ENCODE measurements at places on chromosomes 4 and X.

- DNase-seq = no peak
These were observed 403 bp upstream of the LGI2 start for GRCh38 chr4:25031077-25031621.

DNA sequence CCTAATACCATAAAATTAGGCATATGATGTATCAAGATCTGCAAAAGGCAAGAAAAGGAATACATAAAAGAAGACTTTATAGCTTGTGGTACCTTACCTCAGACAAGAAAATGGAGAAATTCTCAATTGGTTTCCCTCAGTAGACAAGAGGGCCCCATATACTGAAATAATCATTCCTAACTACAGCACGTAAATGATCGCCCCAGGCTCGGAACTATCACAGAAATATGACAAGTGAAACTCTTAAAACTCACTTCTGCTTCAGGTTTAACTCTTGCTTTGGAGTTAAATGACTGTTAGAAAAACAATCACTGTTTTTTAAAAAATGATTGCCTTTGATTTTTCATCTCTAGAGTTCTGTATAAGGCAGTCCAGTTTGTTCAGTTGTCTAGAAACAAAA, 38.6 kb upstream of the NAP1L5 start:
- DNase-seq = no peak

DNA sequence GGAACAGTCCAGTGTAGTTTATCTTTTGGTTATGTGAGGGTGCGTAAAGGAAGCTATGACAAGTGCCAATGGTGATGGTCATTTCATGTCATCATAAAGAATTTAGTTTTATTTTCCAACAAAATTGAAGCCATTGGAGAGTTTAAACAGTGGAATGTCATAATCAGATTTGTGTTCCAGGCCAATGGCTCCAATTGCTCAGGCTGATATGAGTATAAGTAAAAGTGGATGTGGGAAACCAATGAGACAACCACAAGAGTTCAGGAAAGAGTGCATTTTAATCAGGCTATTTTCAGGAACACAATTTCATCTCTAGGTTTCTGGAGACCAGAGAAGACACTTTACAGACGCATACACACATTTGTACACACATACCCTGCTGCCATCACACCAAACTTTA, 20.7 kb downstream of the SPANXC start:
- no peak for DNase-seq

GRCh38 chrX:1558761-1559468, 21.9 kb upstream of the P2RY8 start:
- DNase-seq = no peak

- no peak for DNase-seq
These were observed 4.6 kb downstream of the SHROOM2 start for GRCh38 chrX:9790866-9791265.

DNA sequence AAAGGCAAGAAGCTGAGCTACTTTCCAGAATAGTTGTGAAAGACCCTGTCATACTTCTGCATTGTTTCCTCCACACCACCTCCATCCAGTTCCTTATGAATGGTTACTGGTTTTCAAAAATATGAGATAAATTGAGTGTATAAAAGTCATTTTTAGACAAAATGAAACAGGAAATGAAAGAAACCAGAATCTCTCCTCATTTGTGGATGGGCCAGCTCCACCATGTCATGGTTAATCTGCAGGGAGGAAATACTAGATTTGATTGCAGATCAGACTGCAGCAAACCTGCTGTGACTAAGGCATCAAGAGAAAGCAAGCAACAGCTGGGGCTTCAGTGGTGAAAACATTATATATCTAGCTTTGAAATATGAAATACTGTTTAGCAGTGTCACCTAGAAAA, 23.8 kb downstream of the F9 start:
- DNase-seq = no peak

- no peak for DNase-seq
These were observed 596.7 kb downstream of the FAT4 start for GRCh38 chr4:125911481-125911880.

- DNase-seq = no peak
These were observed 23.4 kb downstream of the DHX15 start for GRCh38 chr4:24560868-24561368.

GRCh38 chr4:926538-926937, 5.6 kb downstream of the GAK start:
- DNase-seq = no peak

DNA sequence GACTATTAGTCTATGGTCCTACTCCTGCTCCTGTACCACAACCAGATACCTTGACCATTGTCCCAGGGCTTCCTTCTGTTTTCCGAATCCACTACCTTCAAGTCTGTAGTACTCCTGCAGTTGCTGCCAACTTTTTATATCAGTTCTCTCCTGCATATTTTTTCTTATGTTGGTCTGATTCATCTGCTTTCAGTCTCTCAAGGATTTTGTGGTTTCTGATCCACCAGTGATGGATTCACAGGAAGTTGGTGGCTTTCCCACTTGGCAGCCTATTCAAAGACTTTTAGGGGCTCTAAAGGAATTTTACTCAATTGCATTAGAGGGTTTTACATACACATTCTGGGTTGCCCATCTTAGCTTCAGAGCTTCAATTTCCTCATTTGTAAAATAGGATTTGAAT, 23.6 kb downstream of the KIF4A start:
- no peak for DNase-seq

DNA sequence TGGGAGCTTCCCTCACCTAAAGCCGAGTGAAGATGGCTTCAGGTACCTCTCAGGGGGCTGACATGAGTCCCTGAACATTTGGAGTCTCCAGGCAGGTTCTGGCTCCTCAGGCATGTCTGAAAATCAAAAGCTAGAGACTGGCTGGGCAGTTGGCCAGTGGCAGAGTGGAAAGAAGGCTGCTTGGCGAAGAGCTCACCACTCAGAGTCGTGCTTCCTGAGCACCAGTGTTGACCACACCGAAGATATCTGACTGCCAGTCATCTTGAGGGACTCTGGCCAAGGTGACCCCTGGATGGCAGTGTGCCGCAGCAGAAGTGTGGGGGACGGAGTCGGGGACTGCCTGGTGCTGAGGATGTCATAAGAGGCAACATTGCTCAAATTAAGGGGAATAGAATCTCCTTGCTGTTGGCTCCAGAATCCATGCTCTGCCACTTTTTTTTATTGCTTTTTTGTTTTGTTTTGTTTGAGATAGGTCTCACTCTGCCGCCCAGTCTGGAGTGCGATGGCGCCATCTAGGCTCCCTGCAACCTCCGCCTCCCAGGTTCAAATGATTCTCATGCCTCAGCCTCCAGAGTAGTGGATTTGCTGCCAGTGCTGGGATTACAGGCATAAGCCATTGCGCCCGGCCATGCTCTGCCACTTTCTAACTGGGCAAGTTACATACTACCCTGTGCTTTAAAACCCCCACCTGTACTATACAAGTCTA, 172.5 kb upstream of the GATB start:
- no peak for DNase-seq

DNA sequence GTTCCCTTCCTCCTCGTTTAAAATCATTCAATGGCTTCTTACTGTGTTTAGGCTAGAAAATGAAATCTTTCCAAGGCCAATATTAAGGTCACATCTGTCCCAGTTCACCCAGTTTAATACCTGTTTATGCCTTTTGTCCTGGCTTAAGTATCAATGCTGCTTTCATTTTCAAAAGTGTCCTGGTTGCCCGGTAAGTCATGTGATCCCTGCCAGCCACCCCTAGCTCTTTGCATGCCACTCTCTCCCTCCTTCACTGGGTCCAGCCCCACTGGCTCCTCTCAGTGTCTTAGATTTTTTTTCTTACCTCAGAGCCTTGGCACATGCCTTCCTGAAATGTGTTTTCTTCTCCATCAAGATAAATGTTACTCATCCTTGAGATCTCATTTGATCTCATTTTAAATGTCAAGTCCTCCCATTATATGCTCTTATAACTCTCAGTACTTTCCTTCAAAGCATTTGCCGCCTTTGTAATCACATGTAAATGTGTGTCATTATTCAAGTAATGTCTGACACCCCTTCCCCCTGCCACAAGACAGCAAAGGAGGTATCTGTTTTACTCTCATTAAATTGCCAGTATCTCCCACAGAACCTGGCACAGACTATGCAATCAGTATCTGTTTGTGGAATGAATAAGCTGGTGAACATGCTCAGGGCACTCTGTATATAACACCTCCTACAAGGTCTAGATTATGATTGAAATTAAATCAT, 472.5 kb upstream of the RPS6KA3 start:
- DNase-seq = no peak

DNA sequence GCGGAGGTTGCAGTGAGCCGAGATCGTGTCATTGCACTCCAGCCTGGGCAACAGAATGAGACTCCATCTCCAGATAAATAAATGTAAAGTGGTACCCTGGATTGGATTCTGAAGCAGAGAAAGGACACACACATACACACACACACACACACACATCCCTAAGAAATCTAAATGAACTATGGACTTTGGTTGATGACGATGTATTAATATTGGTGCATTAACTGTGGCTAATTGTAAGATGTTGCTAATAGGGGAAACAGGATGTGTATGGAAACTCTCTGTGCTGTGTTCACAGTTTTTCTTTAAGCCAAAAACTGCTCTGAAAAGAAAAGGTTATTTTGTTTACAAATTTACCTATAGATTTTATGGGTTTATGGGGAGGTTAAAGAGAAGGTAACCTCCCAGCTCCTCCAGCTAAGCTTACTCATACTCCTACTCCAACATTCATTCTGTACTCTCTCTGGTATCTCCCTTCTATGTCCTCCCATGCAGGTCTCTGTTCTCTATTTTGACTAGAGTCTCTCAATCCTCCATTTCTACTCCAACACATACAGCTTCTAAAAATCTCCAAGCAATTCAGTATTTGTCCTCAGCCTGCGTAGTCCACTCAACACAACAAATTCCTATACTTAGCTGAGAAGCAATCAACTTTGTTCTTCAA, 46.5 kb upstream of the RELL1 start:
- DNase-seq = no peak

- DNase-seq = no peak
These were observed 167.8 kb downstream of the AFAP1 start for GRCh38 chr4:7771541-7772507.

DNA sequence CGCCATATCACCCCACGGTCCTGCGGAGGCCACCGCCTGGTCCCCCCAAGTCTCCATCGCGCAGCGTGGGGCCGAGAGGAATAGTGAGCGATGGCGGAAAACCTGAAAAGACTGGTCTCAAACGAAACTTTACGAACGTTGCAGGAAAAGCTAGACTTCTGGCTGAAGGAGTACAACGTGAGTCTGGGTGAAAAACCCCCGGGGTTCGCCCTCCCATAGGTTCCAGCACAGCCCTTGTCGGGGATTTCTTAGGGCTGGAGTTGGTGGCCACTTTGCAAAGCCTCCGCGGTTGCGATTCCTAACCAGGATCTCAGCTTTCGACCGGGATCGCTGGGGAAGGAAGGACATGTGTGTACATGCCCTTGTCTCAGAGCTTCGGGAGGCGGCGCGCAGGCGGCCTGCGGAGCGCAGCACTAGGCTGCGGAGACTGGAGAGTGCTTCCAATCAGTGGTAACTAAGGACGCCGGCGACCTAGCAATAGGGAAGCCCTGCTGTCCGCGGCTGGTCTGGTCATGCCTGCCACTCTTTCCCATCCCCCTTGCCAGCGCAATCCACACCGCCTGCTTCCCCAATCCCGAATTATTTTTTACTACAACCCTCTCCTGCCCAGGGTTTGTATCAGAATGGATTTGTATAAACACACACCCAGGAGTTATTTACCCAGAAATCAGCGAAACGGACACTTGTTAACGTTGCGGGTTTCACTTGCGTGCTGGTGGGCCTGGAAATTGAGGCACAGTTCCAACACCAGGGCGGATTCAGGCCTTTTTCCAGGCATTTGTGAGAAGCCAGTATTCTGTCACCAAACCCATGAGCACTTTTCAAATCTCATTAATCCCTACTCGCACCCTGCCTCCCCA, 741 bp downstream of the SPATA18 start:
- no peak for DNase-seq

- DNase-seq = no peak
These were observed 1284.0 kb downstream of the RAPGEF2 start for GRCh38 chr4:160386846-160387245.

- no peak for DNase-seq
These were observed 150.3 kb upstream of the TECRL start for GRCh38 chr4:64559571-64559970.

DNA sequence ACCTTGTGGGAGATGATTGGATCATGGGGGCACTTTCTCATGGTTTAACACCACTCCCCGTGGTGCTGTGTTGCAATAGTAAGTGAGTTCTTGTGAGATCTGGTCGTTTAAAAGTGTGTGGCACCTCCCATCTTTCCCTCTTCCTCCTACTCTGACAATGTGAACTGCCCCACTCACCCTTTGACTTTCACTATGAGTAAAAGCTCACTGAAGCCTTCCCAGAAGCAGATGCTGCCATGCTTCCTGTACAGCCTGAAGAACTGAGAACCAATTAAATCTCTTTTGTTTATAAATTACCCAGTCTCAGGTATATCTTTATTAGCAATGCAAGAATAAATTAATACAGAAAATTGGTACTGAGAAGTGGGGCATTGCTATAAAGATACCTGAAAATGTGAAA, 509.6 kb upstream of the CT83 start:
- no peak for DNase-seq

- no peak for DNase-seq
These were observed 163.6 kb downstream of the ZNF674 start for GRCh38 chrX:46381630-46382029.
